Type B pancreatic cell (in vitro differentiated cells): ENCODE measurements at places on chromosomes 4 and X. TPM values are rescaled to one million over a fixed set of nuclear protein-coding genes. Genes with fewer than 3 reads are reported as not detected.
A peak's percentile ranks its signal among the peaks of the same experiment; 100 is the strongest.

PCSK1N gene
- total RNA-seq = 109 and 246 TPM in 2 replicates

GAGE12G gene
- total RNA-seq = not detected in 2 replicates

ARX gene
- 12.1 and 12.4 TPM in 2 replicates for total RNA-seq

NEXMIF gene
- total RNA-seq = 1.1 and 1.9 TPM in 2 replicates

DCAF4L1 gene
- total RNA-seq = 0.12 and 0.17 TPM in 2 replicates

- H3K36me3 ChIP-seq = no peaks in the 10 kb centered on the region
- H3K27ac ChIP-seq = no peak overlapping the region
- DNase-seq = no peak
- H3K4me1 ChIP-seq = no peaks in the 10 kb centered on the region
- H3K27me3 ChIP-seq = peaks cover 7% of the 10 kb centered on the region
Measured at GRCh38 chr4:24720436-24720835, 74.9 kb upstream of the SOD3 start.

GRCh38 chrX:67596839-67597790 is 53.3 kb downstream of the AR start:
- H3K4me3 ChIP-seq = no peak overlapping the region
- no peaks in the 10 kb centered on the region for H3K36me3 ChIP-seq
- H3K27ac ChIP-seq = no peak overlapping the region
- DNase-seq = no peak
- no peaks in the 10 kb centered on the region for H3K4me1 ChIP-seq

- H3K4me1 ChIP-seq = no peaks in the 10 kb centered on the region
- peak; percentile 65 for DNase-seq
- H3K27ac ChIP-seq = peak within 1 kb of the TSS; percentile 61
- H3K36me3 ChIP-seq = no peaks in the 10 kb centered on the region
Measured at GRCh38 chr4:74794382-74795010, at the start of gene BTC. Gene BTC (minus strand): TSS chr4:74794523. CDS start chr4:74794325, 198 bp downstream.

- no peaks in the 10 kb centered on the region for H3K27me3 ChIP-seq
- H3K36me3 ChIP-seq = peaks cover 7% of the 10 kb centered on the region
- no peak overlapping the region for H3K27ac ChIP-seq
- DNase-seq = no peak
Measured at GRCh38 chr4:183182873-183183725, 84.0 kb downstream of the WWC2 start.

DNA sequence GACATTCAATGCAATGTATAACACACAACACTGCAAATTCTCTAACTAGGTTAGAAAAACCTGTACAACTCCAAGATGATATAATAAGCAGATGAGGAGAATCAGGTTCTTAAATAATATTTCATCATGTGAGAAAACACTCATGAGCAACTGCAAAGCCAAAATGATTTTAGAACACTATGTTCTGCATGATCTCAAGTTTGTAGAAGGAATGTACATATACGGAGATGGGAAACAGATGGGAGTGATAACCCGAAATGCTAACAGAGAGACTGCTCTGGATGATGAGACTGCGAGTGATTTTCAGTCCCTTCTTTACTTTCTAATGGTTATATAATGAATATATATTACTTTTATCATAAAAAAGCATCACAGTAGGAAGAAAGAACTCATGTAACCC is 80.9 kb downstream of the PCYT1B start:
- H3K27ac ChIP-seq = no peak overlapping the region
- H3K27me3 ChIP-seq = no peaks in the 10 kb centered on the region
- H3K4me3 ChIP-seq = no peak overlapping the region
- no peak for DNase-seq
- H3K4me1 ChIP-seq = no peaks in the 10 kb centered on the region

DNA sequence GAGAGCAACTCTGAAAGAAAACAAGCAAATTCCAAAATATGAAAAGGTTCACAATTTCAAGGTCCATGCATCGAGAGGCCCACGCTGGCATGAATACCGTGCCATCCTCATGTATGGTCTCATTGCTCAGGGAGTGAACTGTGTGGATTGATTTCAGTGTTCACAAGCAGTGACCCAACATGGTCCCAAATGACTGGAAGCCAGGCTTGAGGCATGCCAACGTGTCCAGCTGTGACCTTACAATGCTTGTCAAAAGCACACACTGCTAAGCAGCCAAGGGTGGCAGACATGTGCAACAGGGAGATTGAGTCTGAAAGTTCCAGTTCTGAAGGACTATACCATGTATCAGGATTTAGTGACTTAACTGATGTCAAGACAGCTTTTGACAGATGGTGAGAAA is 58.7 kb upstream of the CLDN24 start:
- no peaks in the 10 kb centered on the region for H3K4me1 ChIP-seq
- DNase-seq = no peak
- H3K36me3 ChIP-seq = no peaks in the 10 kb centered on the region
- H3K4me3 ChIP-seq = no peak overlapping the region

DNA sequence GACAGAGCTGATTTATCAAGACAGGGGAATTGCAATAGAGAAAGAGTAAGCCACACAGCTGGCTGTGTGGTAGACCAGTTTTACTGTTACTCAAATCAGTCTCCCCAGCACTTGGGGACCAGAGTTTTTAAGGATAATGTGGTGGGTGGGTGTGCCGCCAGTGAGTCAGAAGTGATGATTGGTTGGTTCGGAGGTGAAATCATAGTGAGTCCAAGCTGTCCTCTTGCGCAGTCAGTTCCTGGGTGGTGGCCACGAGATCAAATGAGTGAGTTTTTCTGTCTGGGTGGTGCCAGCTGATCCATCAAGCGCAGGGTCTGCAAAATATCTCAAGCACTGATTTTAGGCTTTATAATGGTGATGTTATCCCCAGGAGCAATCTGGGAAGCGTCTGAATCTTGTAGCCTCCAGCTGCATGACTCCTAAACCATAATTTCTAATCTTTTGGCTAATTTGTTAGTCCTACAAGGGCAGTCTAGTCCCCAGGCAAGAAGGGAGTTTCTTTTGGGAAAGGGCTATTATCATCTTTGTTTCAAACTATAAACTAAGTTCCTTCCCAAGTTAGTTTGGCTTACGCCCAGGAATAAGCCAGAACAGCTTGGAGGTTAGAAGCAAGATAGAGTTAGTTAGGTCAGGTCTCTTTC is 44.0 kb upstream of the PPP1R2C start:
- no peak for DNase-seq
- H3K36me3 ChIP-seq = no peaks in the 10 kb centered on the region
- H3K4me1 ChIP-seq = no peaks in the 10 kb centered on the region
- no peak overlapping the region for H3K27ac ChIP-seq
- no peaks in the 10 kb centered on the region for H3K27me3 ChIP-seq
- no peak overlapping the region for H3K4me3 ChIP-seq

GRCh38 chr4:96154676-96155075 is 314.8 kb downstream of the PDHA2 start:
- no peak overlapping the region for H3K4me3 ChIP-seq
- no peaks in the 10 kb centered on the region for H3K27me3 ChIP-seq
- no peak for DNase-seq
- H3K4me1 ChIP-seq = peaks cover 5% of the 10 kb centered on the region
- no peak overlapping the region for H3K27ac ChIP-seq
- H3K36me3 ChIP-seq = no peaks in the 10 kb centered on the region

DNA sequence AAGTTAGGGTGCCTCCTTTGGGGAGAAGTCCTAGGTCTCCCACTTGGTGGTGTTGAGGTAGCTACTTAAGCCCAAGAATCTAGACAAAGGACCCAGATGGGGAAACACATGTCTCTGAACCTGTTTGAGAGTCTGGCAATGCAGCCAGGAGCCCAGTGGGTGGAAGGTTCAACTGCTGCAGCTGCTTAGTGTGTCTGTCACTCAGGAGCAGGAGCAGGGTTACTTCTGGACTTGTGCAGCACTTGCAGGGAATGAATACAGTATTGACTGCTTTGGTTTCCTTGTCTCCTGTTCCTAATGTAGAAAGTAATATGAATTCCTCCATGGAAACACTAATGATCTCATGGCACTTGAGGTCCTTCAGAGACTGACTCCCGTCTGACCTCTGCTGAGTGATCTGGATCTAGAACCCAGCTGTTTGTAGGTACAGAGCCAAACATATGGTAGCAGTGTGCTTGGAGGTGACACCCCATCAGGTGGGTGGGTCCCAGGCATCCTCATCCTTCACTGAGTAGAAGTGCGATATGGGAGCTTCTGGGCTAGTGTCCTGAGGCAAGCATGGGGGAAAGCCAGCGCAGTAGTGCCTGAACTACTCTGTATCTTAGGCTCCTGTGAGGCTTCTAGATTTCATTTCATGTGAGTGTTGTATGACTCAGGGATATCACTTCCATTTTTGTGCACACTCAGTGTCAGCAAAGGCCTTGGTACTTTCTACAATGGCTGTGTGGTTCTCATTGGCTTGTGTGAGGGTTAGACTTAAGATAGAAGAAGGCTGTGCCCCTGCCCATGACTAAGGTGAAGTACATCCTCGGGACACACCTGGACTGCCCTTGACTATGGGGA is 85.0 kb upstream of the WDR1 start:
- peaks cover 9% of the 10 kb centered on the region for H3K27me3 ChIP-seq
- H3K4me3 ChIP-seq = no peak overlapping the region
- no peaks in the 10 kb centered on the region for H3K36me3 ChIP-seq
- no peaks in the 10 kb centered on the region for H3K4me1 ChIP-seq

DNA sequence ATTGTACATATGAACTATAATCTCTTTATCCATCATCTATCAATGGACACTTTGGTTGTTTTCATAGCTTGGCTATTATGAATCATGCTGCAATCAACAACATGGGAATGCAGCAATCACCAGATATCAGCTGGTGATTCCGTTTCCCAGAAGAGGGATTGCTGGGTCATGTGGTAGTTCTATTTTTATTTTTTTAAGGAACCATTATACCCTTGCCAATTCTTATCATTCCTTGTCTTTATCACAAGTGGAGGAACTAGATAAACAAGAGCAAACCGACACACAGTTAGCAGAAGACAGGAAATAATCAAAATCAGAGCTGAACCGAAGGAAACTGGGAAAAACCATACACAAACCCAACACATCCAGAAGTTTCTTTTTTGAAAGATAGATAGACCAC is 14.5 kb upstream of the LNX1 start:
- peaks cover 4% of the 10 kb centered on the region for H3K27me3 ChIP-seq
- H3K27ac ChIP-seq = no peak overlapping the region
- DNase-seq = no peak
- no peak overlapping the region for H3K4me3 ChIP-seq
- H3K36me3 ChIP-seq = no peaks in the 10 kb centered on the region

DNA sequence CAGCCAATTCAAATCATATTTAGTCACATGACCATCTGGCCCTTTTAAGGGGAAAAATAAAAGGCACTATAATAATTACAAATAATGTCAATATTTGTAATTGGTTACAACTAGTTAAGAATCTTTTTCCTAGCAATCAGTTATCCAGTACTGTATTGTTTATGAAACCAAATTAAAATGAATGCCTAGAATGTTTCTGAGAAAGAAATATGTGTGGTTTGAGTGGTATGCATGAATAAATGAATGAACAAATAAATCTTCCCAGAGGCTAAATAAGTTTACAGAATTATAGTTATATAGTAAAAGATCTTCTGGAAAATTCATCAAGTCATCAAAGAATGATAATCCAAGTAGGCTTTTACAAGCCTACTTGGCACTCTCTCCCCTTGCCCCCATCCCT is 55.8 kb upstream of the F8A3 start:
- no peak for DNase-seq
- H3K4me3 ChIP-seq = no peak overlapping the region
- no peak overlapping the region for H3K27ac ChIP-seq
- H3K36me3 ChIP-seq = peaks cover 9% of the 10 kb centered on the region
- no peaks in the 10 kb centered on the region for H3K27me3 ChIP-seq

DNA sequence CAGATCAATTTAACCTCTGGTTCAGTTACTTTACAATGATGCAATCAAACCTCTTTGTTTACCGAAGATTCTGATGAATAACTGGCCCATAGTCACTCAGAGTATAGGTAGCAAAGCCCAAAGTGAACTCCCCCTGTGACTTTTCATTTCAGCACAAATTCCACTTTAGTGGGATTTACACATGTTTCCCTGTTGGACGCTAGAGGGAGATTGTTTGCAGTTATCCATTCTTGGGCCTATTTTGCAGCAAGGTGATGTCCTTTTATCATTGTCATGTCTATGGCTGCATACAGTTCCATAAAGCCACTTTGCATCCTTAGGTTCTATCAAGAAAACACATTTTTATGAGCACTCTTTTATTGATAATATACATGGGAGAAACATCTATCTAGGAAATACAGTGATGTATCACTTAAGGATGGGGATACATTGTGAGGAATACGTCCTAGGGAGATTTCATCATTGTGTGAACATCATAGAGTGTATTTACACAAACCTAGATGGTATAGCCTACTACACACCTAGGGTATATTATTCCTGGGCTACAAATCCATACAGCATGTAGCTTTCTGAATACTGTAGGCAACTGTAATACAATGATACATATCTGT is 14.5 kb upstream of the DKK2 start:
- DNase-seq = no peak
- H3K4me3 ChIP-seq = no peak overlapping the region
- no peaks in the 10 kb centered on the region for H3K27me3 ChIP-seq
- H3K36me3 ChIP-seq = no peaks in the 10 kb centered on the region
- H3K27ac ChIP-seq = no peak overlapping the region
- no peaks in the 10 kb centered on the region for H3K4me1 ChIP-seq

- H3K4me1 ChIP-seq = peaks cover 3% of the 10 kb centered on the region
- no peaks in the 10 kb centered on the region for H3K36me3 ChIP-seq
- DNase-seq = no peak
- H3K4me3 ChIP-seq = no peak overlapping the region
Measured at GRCh38 chr4:126215759-126216158, 901.0 kb downstream of the FAT4 start.

- H3K36me3 ChIP-seq = peaks cover 8% of the 10 kb centered on the region
- no peak overlapping the region for H3K27ac ChIP-seq
- no peak overlapping the region for H3K4me3 ChIP-seq
- DNase-seq = no peak
- no peaks in the 10 kb centered on the region for H3K27me3 ChIP-seq
Measured at GRCh38 chr4:185222598-185222997, 13.2 kb downstream of the SNX25 start.

DNA sequence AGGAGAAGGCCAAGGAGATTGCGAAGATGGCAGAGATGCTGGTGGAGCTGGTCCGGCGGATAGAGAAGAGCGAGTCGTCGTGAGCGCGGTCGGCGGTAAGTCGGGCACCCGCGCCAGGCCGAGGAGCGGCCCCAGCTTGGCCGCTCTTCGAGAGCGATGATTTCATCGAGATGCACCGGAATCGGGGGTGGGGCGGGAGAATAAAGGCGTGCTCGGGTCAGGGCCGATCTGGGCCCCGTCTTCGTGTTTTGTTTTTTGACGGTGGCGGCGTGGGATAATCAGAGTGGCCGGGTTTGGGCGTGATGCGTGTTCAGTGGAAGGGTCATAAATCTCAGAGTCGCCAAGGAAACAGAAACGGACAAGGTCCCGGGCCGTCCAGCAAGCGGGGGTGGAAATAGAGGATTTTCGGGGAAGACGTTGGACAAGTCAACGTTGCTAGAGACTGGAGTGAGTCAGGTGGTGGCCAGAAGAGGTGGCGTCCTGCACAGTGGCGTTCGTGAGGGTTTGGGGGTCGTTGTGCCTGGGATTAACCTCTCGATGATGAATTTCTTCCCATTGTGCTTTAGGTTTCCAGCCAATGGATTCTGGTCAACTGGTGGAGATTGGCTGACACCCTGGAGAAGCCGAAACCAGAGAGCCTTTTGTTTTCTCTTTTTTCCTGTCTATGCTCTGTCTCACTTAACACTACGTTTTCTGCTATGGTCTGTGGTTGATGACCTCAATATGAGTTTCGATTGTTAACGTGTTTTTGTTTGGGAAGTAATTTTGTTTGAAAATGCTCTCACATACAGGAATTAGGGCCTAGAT is 882 bp downstream of the MRFAP1 start:
- DNase-seq = no peak
- peak overlapping the region; percentile 99 for H3K27ac ChIP-seq
- H3K4me1 ChIP-seq = peaks cover 12% of the 10 kb centered on the region
- H3K4me3 ChIP-seq = peak overlapping the region; percentile 99
- H3K36me3 ChIP-seq = peaks cover 30% of the 10 kb centered on the region

- no peak overlapping the region for H3K27ac ChIP-seq
- H3K27me3 ChIP-seq = no peaks in the 10 kb centered on the region
- H3K4me1 ChIP-seq = peaks cover 6% of the 10 kb centered on the region
- no peak for DNase-seq
Measured at GRCh38 chr4:70945452-70946055, 43.4 kb downstream of the MOB1B start.
